ENCODE measurements at places on chromosomes 3 and 15. TPM values are rescaled to one million over a fixed set of nuclear protein-coding genes. Genes with fewer than 3 reads are reported as not detected.
A peak's percentile ranks its signal among the peaks of the same experiment; 100 is the strongest.

DNA sequence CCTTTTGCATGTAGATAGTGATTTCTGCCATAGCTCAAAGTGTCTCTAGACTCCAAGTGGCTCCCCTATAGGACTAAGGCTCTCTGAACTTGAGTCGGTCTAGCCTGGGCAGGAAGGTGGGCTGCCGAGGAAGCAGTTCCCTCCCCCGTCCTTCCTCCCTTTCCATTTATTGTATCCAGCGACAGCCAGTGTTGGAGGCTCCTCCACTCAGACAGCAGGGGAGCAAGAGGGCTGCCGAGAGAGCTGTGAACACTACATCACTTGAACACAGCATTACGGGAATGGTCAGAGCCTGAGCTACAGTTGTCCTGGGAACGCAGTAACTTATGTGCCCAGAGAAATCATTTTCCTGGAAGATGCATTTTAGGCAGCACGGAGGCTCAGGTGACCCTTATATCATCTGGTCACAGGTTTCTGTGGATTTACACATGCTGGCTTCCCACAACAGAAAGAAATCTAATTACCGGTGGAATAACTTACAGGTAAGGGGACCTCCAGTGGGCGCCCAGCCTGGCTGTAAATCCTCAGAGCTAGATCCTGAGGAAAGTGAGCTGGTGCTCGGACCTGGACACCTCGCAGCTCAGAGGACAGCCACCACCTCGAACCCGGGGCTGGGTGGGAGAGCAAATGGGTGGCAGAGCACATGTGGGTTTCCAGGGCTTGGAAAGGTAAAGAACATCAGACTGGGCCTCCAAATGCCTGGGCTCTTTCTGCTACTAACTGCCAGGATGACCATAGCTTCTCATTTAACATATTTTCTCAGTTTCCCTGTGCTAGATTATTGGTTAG lies 197.1 kb downstream of the UACA start:
- DNase-seq = no peak

SLC12A1 gene
- not detected for total RNA-seq

ASTE1 gene
- 5.0 TPM for total RNA-seq

GRCh38 chr15:101167753-101168462 lies 83.9 kb downstream of the CHSY1 start:
- peak; percentile 99 for DNase-seq

SLC6A11 gene
- not detected for total RNA-seq

CEP19 gene
- 9.7 TPM for total RNA-seq

RTP1 gene
- total RNA-seq = not detected

CYP8B1 gene
- not detected for total RNA-seq

DNA sequence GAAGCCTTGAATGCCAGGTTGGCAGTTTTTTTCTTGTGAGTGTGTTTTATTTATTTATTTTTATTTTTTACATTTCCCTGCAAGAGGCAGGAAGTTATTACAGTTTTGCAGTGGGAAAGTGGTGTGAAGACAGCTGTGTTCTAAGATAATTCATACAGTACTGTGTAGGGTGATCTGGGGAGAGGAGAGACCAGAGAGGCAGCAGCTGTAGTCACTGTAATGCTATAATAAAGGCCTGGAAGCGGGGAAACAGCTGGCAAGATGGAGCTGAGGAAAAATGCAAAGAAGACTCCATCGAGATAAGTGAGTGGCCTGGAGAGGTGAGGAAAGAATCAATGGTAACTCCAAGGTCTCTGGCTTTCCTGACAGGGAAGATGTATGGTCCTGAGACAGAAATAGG lies 23.1 kb downstream of the CNTN3 start:
- DNase-seq = no peak

DNA sequence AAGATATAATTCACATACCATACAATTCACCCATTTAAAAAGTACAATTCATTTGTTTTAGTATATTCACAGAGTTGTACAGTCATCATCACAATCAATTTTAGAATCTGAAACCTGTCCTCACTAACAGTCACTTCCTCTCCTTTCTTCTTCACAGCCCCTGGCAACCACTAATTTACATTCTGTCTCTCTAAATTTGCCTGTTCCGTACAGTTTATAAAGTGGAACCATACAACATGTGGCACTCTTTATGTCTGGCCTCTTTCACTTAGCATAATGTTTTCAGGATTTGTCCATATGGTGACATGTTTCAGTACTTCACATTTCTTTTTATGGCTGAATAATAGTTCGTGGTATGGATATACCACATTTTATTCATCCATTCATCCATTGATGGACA lies 22.7 kb downstream of the ERICH6 start:
- no peak for DNase-seq

PEX11A gene
- 7.2 TPM for total RNA-seq

GRCh38 chr3:172624999-172625398 lies 85.9 kb downstream of the NCEH1 start:
- no peak for DNase-seq

DNA sequence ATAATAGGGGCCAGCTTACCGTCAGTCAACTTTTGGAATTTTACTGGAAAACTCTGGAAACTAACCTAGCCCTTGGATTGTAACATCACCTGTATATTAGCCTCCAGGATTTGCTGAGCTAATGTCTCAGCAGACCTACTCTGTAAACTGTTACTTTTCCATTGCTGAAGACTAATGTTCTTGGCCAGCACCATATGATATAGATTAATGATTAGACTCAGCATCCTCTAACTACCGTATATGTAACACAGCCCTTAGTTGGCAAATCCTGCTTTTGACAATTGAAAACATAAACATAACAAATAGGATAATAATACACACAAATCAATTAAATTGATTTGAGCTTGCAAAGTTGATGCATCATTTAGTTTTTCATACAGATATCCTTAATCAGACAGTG lies 26.6 kb upstream of the GBE1 start:
- DNase-seq = no peak

DNA sequence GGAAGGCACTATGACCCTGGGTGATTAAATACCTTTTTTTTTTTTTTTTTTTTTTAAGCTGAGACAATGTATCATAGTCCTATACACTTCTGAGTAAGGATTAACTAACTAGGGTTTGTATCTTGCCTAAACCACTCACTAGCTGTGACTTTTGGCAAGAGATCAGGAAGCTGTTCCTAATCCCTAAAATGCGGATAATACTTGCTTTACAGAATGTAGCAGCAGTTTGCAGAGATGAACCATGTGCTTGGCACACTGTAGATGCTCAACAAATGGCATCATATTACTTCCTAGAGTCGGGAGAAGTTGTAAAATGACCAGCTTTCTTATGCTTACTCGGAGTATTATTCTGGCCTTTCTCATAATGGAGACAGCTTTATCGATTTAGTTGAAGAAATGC lies 25.6 kb upstream of the PYGO1 start:
- no peak for DNase-seq

Measured in A172 (cell line).